Activated T-cell treated with anti-CD3 and anti-CD28 coated beads for 24 hours (primary cell): ENCODE measurements at places on chromosomes 7 and 10.

DNA sequence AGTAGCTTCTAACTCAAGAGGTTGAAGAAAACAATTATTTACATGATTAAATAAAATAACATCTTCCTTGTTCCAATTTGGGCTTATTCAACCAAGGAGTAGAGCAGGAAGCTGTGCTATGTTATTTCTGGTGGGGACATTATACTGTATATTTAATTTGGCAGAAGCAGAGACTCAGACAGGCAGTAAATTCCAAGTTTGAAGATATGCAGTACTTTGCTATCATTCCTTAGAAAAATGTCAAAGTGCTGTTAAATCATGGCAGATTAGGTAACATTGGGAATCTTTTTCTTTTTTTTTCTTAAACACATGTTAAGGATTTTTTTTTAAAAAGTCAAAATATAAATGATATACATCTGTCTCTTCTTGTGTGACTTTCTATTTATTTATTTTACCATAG is 190.1 kb downstream of the SUGCT start:
- no peak for DNase-seq

- DNase-seq: no peak
Measured at GRCh38 chr10:47046321-47047126, 135.3 kb downstream of the PTPN20 start.

DNA sequence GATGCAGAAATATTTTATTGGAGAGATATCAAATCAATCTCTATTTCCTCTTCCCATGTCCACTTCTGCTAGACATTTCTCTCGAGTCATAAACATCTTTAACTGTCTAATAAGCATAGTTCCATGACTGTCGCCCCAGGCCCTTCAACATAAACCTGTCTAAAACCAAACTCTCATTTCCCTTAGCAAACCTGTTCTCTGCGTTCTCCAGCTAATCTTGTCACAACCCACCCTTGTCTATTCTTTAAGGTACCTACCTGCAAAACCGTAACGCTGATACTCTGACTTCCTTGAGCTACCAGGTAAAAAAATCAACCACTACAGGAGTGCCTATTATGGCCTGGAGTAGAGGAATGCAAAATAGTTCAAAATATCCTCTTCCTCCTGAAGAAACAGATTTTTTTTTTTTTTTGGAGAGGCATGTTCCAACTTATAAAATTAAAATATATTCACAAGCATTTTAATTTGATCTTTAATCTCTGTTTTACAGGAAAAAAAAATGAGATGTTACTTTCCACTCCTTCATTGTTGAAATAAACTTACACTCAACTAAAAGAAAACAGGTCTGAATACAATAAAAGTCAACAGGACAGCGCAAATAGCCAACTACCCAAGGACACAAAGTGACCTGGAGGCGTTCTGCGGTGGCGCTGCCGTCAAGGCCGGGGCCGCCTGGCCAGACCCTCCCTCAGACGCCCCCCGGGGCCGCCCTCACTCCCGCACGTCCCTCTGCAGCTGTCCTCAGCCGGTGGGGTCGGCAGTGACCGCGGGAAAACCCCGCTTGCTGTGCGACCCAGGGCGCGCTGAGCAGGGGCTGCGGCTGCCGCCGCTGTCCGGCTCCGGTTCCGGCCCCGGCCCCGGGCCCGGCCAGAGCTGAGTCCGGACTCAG is 765 bp downstream of the SLC25A40 start:
- DNase-seq: no peak

DNA sequence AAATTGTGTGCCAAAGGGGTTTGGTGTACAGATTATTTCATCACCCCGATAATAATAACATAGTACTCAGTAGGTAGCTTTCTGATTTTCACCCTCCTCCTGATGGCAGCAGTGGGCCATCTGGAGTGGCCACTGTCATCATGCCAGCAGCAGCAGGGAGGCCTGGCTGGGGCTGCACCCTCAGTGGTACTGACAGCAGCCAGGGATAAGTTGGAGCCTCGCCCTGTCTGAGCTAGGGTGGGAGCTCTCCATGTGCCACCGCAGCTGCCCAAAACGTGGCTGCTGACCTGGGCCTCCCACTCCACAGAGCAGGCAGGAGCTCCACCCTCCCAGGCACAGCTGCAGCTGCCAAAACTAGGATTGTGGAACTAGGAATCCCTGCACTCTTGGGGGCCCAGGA is 700.8 kb upstream of the KCND2 start:
- no peak for DNase-seq

- no peak for DNase-seq
Measured at GRCh38 chr10:14459665-14460064, 128.9 kb upstream of the FRMD4A start.

DNA sequence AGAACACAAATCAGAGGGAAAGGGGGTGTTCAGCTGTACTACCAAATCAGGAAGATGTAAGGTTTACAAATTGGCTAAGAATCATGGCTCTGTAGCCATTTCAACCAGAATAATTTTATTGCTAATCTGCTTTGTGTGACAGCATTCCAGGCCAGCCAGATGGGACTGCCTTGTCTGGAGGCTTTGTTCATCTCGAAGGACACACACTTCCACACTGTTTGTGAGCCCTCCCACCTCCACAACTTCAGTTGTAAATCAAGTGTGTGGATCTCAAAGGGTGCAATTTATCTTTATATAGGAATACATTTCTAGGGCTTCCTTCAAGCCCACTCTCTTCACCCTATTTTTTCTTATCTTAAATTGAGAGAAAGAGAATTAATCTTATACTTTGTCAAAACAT is 6.9 kb upstream of the OIT3 start:
- DNase-seq: no peak

- no peak for DNase-seq
Measured at GRCh38 chr10:34403512-34403911, 411.6 kb downstream of the PARD3 start.

DNA sequence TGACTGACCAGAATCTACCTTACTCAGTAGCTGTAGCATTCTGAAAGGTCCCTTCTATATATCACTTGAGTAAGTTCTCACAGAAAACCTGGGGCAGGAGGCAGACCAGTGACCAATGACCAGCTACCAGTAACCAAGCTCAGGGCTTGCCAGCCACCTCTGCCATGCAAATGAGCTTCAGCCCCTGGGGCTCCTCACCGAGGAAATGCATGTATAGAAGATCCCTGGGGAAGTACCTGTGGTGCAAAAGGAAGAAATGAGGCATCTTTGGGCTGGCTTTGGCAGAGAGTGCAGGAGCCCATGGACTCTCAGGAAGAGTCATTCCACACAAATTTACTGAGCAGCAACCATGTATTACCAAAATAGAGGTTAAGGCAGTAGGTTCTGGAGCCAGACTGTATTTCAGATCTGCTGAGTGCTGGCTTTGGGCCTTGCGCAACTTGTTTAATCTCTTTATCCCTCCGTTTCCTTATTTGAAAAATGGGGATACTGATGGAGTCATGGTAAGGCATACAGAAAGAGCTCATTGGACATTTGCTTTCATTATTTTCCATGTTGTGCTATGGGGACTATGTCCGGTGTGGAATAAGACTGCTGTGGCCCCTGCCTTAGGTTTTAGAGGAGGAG is 41.1 kb upstream of the FAM204A start:
- no peak for DNase-seq

DNA sequence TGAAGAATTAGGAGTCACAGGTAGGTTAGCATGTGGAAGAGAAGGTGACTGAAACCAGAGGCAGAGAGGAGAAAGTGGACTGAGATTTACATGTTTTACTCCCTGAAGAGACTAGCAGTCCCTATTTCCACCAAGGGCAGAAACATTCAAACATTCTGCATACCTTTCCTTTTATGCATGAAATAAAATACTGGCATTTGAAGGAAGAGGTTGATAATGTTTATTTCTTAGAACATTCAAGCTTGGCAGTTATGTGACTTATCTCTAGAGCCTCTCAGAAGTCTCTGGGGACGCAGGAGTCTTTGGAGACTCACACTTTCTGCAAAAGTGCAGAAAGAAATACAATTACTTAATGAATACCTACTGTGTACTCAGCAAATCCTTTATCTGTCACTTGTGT is 507.1 kb upstream of the C7orf33 start:
- no peak for DNase-seq

GRCh38 chr10:57716884-57717283 is 550.8 kb downstream of the IPMK start:
- DNase-seq: no peak

- DNase-seq: no peak
Measured at GRCh38 chr10:75565286-75566251, 134.1 kb downstream of the LRMDA start.

- DNase-seq: no peak
Measured at GRCh38 chr10:126878594-126878993, 26.6 kb upstream of the DOCK1 start.

DNA sequence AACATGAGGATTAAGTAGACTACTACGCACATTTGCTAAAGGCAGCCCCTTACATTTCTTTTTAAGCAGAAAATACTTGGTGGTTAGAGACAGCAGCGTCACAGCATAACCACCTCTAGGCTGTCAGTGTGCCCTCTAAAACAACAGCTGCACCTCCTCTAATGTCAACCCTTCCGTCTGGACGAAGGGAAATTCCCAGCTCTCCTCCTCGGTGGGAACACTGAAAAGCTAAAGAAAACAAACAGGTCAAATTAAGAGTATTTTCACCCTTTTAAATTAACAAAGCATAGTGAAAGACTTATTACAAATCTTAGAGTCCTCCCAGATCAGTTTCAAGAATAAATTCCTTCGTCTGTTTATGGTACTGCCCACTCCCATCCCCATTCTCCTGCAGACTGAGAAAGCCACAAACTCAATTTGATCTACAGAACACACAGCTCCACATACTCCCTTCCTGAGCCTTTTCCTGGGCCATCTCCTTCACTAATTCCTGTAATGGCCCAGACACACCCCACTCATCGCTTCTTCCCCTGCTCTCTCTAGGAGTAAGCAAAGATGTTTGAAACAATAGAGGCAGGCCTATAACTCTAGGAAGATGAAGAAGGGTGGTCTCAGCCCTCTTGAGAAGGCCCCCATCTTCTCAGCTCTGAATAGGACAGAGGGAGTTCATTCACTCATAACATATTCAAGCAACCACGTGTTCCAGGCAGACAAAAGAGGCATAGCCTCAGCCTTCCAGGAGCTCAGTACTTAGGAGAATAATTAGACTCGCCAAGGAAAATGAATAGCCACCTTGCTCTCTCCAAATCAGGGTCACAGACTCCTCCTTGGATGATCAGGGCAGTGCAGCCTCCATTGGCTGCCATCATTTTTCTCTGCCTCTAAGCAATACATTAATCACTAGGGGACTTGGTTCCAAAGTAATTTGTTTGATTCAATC is 47.5 kb upstream of the HNRNPH3 start:
- no peak for DNase-seq

GRCh38 chr7:27177795-27178320 is 3.7 kb upstream of the HOXA10 start:
- DNase-seq: no peak

DNA sequence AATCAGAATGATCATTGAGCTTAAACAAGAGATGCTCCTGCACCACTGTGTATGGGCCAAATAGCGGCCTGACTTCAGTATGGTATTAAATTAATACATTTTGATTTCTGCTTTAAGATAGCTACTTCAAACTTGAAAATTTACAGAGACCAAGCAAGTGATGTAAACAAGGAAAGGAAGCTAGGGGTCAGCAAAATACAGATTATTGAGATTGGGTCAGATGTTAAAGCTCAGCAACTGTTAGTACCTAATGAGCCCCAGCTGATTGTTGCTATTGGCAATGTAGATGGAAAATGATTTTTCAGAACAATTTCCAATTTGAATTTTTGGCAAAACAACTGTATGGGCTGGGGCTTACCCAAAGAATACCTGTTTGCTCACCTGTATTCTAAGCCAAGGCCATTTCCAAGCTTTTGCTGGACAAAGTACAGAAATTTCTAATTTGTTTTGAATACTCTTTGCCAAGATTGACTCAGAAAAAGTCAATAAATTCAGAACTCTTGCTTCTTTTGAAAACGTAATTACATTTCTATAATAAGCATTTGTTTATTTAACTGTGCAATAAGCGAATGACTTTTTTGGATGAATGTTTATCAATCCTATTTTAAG is 23.0 kb upstream of the DLD start:
- no peak for DNase-seq

- DNase-seq: no peak
Measured at GRCh38 chr10:61452151-61452651, 980 bp downstream of the TMEM26 start.

- no peak for DNase-seq
Measured at GRCh38 chr10:110591760-110592159, 24.3 kb downstream of the SMC3 start.

DNA sequence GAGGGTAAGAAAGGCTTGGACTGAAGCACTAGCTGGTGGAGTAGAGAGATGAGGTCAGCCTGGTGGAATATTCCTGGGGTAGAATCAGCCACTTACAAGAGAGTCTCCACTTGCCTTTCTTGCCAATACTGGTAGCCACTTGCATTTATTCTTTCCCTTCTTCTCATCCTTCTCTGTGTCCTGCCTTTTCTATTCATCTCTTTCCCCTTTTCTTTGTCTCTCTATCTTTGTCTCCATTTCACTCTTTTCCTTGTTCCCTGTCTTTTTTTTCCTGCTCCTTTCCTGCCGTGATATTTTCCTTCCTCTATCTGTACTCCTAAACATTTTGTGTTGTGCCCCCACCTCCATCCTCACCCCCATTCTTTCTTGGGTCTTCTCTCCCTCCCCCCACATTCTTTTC is 214.3 kb downstream of the LRMDA start:
- no peak for DNase-seq

- DNase-seq: no peak
Measured at GRCh38 chr7:41205600-41205999, 497.3 kb downstream of the INHBA start.

GRCh38 chr7:140390034-140390433 is 8.3 kb downstream of the SLC37A3 start:
- no peak for DNase-seq

- no peak for DNase-seq
Measured at GRCh38 chr10:103552856-103553742, 59.6 kb downstream of the NEURL1 start.

DNA sequence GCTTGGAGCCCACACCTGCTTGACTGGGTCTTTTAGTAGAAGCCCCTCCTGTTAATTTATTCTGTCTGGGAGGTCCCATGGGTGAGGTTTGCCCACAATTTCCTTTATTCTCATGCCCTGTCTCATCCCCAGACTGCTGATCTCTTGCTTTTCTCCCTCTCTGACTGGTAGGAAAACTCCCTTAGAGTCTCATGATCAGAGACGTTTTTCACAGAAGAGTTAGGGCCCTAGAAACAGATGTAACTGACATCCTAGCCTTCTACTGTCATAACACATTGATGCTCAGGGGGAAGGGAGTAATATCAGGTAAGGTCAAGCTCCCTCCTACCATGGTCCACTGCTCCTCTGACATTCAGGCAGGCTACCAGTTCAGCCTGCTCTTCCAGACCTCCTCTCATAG is 43.7 kb upstream of the WASL start:
- DNase-seq: no peak

DNA sequence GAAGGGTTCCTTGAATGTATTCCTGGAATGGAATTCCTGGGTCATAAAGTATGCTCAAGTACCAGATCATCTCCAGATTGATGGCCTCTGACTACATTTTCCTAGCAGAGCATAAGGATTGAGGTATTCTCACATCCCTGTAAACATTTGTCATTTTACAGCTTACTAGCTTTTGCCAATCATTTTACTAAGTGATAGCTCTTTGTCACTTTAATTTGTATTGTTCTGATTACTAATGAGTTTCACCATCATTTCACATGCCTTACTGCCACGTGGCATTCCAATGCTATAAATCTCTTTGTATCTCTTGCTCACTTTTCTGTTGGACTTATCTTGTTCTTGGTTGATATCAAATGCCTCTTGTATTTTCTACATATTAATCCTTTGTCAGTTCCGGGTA is 68.6 kb upstream of the CACNB2 start:
- no peak for DNase-seq

- DNase-seq: no peak
Measured at GRCh38 chr10:119715628-119716505, 10.0 kb upstream of the INPP5F start.
